ENCODE measurements at places on chromosomes 6 and 20.

GRCh38 chr20:39133201-39133600 lies 171.1 kb downstream of the DHX35 start:
- DNase-seq, result no peak

DNA sequence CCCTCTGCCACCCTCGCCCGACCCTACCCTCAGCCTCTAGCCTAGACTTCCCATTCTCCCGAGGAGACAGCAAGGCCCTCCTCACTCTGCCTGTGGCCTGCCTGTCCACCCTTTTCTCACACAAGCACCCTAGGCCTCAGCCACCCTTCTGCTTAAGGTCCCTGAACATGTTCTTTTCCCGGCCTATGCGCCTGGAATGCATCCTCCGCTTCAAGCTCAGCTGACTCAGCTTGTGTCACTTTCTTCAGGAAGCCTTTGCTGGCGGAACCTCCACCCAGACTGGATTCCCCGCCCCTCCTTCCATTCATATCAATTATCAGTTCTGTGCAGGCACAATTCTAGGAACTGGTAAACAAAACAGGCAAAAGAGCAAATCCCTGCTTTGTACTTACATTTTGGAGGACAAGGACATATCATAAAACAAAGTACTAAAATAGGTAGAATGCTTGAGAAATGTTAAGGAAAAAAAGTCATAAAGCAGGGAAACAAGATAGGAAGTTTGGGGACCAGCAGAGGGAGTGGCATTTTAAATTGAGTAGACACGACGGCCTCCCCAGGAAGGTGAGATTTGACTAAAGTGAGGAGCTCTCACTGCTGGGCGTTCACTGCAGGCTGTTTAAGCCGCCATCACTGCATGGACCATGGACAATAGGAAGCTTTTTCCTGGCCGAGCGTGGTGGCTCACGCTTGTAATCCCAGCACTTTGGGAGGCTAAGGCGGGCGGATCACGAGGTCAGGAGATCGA lies 17.9 kb upstream of the SNHG17 start:
- DNase-seq, result no peak

DNA sequence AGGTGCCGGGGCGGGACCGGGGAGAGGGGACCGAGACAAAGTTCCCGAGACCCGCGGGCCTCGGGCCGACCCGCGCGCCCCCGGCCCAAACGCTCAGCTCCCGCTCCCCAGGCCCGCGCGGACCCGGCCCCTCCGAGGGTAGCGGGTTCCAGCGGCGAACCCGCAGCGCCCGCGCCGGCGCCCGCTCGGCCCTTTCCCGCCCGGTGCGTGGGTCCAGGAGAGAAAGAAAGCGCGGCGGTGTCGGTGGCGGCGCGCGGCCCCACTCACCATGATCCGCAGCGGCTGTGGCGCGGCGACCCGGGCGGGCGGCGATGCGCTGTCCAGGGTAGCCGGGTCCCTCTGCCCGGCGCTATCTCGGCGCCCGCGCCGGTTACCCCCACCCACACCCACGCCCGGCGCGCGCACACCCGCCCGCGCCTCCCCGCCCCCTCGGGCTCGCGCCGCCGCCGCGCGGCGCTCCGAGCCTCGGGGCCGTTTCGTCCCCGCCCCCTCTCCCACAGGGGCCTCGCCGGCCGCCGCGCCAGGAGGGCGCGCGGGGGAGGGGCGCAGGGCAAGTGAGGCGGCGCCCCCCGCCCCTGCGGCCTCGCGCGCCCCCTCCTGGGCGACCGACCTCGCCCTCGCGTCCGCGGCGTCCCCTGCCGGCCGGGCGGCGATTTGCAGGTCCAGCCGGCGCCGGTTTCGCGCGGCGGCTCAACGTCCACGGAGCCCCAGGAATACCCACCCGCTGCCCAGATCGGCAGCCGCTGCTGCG lies at the start of gene ELOVL2:
Gene ELOVL2 (minus strand): TSS at position 345 of the 751 bp plus-strand sequence. CDS start 75 bp downstream, at position 270.
- DNase-seq, result peak; percentile 44

DNA sequence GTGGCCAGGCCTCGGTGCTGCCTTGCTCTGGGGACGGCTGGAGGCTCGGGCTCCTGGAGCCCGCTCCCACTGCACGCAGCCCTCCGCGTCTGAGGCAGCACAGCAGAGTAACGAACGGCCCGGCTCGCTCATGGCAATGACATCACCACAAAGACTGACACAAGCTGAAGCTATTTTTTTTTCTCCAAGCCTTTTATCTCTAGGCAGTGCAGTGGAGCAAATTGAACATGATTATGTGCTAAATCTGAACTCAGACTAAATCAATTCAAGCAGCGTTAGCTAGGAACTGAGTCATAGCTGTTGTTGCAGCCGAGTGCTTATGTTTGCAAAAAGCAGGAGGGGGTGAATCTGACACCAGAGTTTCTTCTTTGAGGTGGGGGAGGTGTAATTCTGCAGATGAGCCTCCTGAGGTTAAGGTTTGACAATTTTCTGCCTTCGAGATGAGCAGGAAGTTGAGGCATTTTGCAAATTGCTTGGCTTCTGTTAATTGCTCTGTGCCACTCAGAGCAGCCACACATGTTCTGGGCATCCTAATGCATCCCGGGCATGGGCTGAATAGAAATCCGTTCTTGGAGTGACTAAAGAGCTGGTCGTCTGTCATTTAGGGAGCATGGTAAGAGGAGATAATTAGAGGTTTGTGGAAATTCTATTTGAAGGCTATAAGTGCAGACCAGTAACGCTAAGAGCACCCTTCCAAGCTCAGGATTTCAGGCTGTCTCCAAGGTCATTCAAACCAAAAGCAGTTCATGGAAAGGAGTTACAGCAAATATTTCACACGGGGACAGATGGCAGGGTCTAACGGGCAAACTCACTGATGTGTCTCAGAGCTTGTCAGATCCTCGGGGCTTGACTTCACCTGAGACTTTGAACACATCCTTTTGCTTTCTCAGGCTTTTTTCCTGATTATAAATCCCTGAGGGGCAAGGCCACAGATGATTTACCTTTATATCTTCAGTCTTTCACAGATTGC lies 155.1 kb upstream of the ENPP5 start:
- no peak for DNase-seq

GRCh38 chr20:18058661-18059467 lies 1.1 kb upstream of the OVOL2 start:
- no peak for DNase-seq

GRCh38 chr20:40683221-40683893 lies 5.7 kb downstream of the MAFB start:
- DNase-seq, result no peak

GRCh38 chr6:128336436-128337095 lies 183.8 kb downstream of the PTPRK start:
- no peak for DNase-seq

DNA sequence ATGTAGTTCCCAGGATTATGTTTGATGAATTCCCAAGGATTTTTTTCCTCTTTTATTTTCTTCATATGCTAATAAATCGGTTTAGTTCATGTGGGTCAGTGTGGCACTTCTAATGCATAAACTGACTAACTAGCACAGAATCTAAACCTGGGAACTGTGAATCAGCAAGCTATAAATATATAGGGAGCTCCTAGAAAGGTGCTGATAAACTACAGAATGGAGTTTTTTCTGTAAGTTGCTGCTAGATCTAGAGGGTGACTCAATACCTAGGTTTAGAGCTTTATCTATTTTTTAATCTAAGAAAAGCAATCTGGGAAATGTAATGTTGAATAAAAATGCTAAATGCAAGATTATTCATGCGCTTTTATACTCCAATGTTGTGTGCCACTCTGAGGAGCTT lies 118.8 kb upstream of the PTCHD4 start:
- DNase-seq, result no peak

GRCh38 chr20:2217857-2218539 lies 77.8 kb upstream of the TGM3 start:
- DNase-seq, result no peak

DNA sequence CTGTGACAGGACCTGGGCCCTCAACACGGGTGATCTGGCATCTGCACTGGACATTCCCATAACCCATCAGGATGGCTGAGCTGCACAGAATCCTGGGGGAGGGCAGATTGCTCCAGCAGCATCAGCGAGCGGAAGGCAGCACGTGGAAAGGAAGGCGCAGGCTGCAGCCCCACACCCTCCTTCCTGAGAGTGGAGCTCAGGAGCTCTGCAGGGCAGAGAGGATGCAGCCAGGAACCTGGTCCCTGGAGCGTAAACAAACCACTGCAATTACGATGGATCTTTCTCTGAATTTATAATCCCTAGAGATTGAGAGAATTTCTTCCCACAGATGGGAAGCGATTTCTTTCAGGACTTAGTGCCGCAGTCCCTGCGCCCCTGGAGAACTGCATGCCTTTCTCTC lies 39.7 kb upstream of the EMILIN3 start:
- DNase-seq, result no peak

GRCh38 chr6:34736823-34737222 lies 20.5 kb upstream of the SNRPC start:
- no peak for DNase-seq

DNA sequence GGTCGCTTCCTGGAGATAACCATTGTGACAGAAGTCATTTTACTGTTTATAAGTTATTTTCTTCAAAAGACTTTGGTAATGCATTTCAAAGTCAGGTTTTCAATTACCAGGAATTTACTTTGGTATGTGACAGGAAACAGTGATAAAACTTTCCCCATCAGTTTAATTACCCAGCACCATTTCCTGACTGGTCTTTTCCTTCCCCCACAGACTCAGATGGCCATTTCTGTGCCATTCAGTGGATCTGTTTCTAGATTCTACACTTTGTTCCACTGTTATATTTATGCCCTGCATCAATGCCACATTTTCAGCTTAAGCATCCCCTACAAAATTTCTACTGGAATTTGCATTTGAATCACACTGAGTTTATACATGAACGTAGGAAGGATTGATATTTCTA lies 16.3 kb downstream of the RRBP1 start:
- DNase-seq, result no peak

GRCh38 chr20:31684153-31685015 lies 38.3 kb downstream of the BCL2L1 start:
- no peak for DNase-seq

- DNase-seq, result no peak
Observed at GRCh38 chr6:65081756-65082155, 625.3 kb downstream of the EYS start.

- DNase-seq, result no peak
Observed at GRCh38 chr20:53916173-53916512, 154.3 kb downstream of the BCAS1 start.

DNA sequence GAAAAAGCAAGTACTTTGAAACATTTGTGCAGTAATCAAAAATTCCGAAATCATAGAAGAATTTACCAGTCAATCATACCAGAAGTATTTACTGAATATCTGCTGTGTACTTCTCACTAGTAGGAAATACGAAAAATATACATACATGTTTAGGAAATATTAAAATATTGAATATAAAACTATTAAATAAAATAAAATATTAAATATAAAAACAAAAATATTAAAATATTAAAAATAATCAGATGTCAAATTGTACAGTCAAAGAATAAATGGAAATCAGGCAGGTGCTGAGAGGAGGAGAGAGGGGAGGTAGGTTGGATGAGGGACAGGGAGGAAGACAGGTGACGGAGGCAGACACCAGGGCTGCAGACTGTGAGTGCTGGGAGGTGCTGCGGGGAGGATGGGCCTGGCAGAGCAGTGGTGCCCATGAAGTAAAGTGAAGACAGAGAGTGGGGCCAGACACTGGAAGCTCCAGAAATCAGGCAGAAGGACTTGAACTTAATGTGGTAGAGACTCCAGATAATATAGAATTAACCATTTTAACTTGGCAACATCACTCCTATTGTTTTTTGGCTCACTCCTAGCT lies 55.9 kb downstream of the PRKN start:
- DNase-seq, result no peak

DNA sequence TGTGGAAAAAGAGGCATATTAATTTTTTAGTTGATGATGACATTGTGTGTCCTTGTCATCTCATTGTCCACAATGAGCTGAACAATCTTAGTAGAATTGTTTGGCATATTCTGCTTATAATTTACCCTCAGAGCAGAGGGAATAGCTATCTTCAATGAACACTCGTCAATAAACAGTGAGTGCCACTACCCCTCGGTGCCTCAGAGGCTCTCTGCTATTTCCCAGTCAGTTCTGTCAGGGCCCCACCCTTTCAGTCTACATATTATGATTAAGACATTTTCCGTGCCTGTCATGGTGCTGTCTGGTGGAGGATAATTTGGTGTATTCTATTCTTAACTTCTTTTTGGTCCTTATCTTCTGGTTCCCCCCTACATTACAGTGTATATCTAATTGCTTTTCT lies 31.2 kb downstream of the NUS1 start:
- no peak for DNase-seq

DNA sequence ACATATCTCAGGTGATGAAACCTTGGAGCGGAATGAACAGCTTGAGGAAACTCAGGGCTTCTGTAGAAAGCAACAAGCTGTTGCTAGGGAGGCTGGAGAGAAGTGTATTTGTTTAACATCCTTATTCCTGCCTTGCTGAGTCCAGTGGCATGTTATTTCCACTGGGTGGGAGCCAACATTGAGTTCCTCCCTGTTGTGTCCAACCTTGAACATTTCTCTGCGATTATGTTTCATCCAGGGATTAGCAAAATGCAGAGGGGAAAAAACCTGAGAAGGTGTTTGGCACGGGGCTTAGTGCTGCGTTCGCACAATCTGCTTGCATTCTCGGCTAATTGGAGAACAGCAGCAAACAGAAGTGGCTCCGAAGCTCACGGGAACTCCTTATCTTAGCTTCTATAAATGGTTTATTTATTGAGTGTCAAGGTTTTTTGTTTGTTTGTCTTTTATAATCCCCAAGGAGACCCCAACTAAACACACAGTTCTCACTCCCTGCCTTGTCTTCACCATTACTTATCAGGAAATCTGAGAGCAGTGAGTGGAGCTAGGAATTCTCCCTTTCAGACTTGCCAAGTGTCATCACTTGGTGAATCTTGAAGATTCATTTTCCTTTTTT lies 412.8 kb downstream of the CDC5L start:
- DNase-seq, result peak; percentile 78

- DNase-seq, result no peak
Observed at GRCh38 chr6:37047346-37047688, 41.9 kb downstream of the FGD2 start.

GRCh38 chr6:2119275-2119674 lies 126.1 kb downstream of the GMDS start:
- DNase-seq, result no peak

DNA sequence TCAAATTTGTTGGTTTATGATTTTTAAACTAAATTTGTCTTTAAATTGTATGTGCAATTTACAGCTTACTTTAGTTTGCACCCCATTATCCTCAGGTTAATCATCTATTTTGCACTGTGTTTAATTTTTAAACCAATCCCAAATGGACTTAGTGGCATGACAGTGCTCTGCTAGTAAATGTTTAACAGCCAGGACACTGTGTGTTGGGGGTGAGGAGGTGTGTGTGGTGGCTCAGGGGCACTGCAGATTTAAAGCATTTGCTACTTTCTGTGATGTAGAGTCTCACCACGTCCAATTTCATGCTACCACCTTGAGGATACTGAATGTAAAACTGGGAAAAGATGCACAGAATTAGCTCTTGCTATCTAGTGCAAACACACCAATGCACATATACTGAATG lies 225.7 kb downstream of the HAO1 start:
- no peak for DNase-seq

All from hindlimb muscle (tissue), 1 donor.